Naive thymus-derived CD8-positive, alpha-beta T cell (primary cell): ENCODE measurements at places on chromosomes 7 and 10. TPM values are rescaled to one million over a fixed set of nuclear protein-coding genes. Genes with fewer than 3 reads are reported as not detected.

The GDF2 gene
- total RNA-seq, result not detected

The SEMA3E gene
- not detected for total RNA-seq

DNA sequence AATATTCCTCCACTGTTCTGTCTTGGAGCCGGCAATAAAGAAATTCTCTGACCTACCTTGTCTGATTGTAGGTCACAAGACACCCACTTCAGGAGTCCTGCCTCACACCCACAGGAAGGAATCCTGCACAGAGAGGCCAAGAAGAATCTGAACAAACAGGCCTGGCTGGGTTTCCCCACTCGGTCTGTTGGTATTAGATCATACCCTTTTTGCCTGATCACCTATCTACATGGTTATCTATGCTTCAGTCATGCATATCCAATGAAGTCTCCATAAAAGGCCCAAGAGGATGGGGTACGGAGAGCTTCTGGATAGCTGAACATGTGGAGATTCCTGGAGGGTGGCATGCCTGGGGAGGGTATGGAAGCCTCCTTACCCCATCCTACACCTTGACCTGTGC lies 12.3 kb downstream of the OGDH start:
- DNase-seq, result no peak

DNA sequence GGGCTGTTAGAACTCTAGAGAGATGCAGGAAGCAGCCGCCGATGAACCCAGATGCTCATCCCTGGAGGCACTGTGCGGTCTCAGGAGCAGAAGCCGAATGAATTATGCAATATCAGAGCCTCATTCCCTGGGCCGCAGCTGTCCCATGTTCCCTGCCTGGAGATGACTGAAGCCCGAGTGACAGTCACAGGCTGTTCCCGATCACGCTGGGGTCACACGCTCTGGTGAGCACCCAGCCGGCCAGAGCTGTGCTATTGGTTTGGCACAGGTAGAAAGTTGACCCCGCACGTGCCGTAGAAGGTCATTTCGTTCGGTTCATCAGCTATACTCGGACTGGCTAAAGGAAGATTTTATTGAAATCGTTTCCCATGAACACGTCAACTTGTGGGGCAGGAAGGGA lies 140.5 kb upstream of the SH2B2 start:
- no peak for DNase-seq

DNA sequence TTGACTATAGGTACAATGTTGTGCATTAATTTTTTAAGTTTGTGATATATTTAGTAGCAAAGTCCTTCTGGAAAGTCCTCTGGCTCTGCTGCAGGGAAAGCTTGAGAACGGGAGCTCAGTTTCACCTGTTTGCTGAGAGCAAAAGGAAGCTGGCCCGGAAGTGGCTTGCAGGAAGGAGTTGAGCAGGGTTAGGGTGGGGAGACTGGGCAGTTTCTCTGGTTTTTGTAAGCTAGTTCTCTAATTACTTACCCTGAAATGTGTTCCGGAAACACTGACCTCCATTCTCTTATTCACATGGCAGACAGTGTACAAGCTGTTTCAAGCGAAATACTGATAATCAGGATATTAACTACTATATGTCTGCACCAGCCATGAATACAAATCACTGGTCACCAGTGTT lies 22.3 kb downstream of the MAP3K8 start:
- DNase-seq, result no peak
